Stimulated activated CD4-positive, alpha-beta T cell treated with anti-CD3 and anti-CD28 coated beads, Interleukin-2, amount 100 ng/mL, for 4 hours (primary cell): ENCODE measurements at places on chromosomes 3 and 15.
A peak's percentile ranks its signal among the peaks of the same experiment; 100 is the strongest.

DNA sequence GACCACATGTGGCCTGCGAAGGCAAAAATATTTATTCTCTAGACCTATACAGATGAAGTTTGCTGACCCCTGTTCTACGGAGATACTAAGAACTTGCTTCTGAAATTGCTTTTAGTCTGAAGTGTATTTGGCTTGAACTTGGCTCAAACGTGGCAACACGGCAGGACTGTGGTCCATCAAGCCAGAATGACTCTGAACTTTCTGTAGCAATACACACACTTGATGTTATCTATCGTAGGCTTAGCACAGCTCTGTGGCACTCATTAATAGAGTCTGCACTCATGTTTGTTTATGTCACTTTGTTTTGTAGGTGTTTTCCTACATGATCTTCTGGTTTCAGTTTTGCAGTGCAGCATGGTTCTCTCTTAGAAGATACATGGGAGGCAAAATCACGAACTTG, 298.1 kb downstream of the ADAMTS17 start:
- DNase-seq: no peak

GRCh38 chr15:80328496-80328895, 75.7 kb upstream of the ARNT2 start:
- no peak for DNase-seq

GRCh38 chr3:149605902-149606301, 51.9 kb downstream of the WWTR1 start:
- no peak for DNase-seq

GRCh38 chr15:28977377-28978010, 91.7 kb downstream of the APBA2 start:
- no peak for DNase-seq

GRCh38 chr15:80609512-80609946, 85.6 kb upstream of the ABHD17C start:
- DNase-seq: no peak

DNA sequence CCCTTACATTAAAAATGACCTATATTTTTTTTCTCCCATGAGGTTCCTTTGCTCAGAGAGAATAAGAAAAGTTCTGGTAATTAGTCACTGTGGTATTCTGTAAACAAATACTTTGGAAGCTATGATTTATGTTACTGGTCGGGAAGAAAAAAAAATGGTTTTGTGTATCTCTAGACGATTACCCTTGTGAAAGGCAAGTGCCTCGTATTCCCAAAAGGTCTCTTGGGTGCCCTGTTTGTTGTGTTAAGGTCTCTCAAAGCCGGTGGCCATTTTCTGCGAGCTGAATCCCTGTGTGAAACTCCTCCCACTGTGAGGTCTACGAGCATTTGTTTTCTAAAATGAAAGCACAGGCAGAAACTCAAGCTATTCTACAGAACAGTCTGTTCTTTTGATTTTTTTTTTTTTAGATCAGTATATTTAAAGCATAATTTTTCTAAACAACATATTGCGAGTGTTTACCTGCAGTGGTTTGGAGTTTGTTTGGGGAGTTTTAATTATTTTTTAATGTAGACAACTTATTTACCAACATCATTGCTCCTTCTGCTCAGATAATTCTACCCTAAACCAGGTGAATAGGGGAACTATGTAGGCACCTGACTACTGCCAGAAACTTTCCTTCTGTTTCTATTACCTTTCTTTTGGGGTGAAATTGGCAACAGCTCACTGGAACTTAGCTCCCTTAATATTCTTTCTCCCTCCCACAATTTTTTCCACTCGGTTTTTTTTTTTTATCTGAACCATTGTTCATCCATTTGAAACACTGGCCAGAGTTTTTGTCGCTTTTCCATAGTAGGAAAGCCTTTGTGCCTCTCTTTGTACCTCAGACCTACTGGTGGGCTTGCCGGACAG, 44.0 kb downstream of the ZBTB38 start:
- DNase-seq: no peak

GRCh38 chr15:88077296-88078020, 179.1 kb downstream of the NTRK3 start:
- no peak for DNase-seq

DNA sequence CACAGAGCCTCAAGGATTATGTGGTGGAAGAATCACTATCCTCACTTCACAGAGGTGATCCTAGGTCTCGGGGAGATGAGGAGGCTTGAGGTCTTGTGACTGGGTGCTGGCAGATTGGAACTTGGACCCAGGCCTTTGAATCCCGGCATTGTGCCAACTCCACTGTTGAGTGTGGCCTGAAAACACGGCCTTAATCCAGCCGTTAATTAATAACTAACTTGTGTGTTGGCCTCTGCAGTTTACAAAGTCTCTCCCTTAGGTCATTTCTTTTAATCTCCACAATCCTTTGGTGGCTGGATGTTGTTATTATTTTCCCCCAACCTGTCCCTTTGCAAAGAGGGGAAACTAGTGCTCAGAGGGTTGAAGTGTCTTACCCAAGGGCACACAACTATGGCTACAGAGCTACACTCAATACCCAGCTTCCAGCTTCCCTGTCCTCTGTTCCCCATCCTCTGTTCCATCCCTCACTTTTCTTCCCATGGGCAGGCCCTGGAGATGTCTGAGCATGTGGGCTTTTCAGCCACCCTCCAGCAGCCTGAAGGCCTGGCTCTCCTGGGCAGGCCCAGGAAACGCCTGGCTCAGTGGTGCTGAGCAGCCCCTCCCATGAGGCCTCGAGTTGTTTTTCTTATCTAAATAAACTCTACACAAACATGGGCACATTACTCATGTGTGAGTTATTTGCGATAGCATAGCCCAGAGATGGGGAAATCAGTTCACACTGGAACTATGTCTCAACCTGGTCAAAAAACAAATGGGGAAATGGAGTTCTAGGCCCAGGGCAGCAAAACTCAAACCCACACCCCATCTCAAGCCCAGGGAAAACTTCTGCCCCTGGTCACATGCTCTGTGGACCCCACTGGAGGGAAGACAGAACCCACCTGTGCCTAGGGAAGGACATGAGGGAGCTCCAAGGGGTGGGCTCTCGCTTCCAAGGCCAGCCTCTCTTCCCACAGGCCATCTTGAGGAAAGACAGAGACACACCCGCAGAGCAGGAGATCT, 16.8 kb upstream of the SMAD3 start:
- no peak for DNase-seq

DNA sequence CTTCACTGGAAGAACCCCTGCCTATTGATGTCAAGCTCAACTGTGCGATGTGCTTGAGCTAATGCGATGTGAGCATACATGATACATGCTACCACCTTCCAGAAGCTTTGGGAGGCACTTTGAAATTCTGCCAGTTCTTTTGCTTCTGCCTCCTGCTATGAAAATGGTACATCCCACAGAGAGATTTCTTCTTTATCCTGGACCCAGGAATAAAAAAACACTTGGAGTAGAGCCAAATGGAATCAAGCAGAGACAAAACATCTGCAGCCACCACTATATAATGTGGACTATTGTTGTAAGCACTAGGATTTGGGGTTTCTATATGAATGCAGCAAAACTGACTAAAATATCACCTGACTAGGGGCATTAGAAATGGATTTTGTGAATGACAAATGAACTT, 119.9 kb upstream of the GAP43 start:
- DNase-seq: no peak

DNA sequence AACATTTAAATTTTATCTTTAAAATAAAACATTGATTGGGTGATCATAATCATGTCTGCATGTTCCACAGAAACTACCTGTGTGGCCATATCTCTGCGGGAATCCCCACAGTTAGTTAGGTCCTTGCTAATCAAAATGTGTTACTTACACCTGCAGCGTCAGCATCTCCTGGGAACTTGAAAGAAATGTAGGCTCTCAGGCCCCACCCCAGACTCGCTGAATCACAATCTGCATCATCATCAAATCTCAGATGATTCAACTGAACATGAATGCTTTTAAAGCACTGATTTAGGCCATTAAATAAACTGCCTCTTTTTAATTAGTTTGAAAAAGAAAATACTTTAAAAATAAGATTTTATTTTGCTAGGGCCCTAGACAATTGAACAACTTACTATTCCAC, 577.8 kb downstream of the PYDC2 start:
- DNase-seq: no peak

- peak; percentile 60 for DNase-seq
Observed at GRCh38 chr3:16884748-16885592, at the start of gene PLCL2. Gene PLCL2, plus strand, starts transcription at chr3:16884955. Its CDS starts 85 bp downstream, at chr3:16885040.

DNA sequence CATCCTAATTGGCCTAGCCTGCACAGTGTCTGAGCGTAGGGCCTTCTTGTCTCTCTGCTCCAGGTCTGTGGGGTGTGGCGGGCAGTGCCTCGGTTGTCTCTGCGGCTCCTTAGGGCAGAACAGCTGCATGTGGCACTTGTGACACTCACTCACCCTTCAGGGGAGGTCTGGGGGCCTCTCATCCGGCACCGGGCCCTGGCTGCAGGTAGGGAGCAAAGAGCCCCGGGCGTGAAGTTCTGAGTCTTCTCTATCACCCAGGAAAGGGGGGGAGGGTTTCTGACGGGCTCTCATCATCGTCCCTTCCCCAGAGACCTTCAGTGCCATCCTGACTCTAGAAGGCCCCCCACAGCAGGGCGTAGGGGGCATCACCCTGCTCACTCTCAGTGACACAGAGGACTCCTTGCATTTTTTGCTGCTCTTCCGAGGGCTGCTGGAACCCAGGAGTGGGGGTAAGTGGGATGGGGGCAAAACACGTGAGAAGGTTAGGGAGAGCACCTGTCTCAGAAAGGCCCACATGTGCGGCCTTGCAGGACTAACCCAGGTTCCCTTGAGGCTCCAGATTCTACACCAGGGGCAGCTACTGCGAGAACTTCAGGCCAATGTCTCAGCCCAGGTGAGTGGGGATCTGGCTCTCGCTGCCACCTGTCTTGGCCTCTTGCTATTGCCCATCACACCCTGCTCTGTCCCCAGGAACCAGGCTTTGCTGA, 2.6 kb downstream of the CHRD start:
- DNase-seq: no peak

GRCh38 chr3:188662795-188663194, 508.8 kb downstream of the LPP start:
- no peak for DNase-seq

- DNase-seq: no peak
Observed at GRCh38 chr3:57009367-57009766, 51.1 kb upstream of the SPATA12 start.

DNA sequence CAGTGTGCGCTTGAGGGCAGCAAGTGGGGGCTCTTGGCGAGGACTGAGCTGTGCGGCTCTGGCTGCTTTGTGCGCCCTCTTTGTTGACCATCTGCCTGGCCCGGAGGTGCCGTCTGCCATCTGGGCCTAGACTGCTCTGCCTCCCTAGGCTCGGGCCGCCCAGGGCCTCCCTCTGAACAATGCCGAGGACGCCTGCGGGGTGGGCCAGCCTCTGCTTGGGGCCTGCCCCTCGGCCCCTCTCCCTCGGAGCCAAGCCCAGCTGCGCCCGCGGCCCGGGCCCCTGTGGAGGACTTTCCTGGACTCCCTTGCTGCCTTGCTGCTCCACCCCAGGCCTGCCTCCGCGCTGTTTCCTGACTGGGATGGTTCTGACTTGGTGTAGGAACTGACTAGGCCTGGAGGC, 31.9 kb upstream of the SPSB4 start:
- DNase-seq: no peak

DNA sequence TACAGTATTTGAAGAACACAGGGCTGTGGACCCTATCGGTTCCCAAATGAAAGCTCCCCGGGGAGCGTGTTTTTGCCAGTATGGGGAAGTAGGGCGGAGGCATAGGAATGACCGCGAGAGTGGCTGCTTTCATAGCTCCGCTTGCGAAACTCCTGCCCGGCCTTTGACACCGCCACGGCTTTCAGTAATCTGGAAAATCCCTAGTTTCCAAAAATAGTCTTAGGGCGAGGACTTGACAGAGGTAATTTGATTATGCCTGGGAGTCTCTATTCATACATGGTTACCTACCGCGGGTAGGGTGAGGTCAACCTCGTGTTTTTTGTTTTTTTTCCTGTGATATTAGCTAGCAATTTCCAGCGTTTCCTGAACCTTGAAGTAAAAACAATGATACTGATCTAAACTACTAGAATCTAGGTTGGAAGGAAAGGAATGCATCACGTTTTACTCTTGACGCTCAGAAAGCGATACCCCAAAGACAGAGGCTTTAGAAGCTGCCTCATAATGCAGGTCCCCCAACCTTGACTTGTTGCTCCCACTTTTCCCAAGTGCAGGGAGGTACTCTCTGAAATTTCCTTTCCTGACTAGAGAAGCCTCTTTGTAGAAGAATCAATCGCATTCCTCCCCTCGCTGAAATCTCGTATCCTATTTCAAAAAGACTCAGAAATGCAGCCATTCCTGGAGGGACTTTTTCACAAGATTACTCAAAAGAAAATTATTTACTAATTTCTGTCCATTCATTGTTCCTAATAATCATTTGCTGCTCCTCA, 894 bp upstream of the CCNL1 start:
- DNase-seq: peak; percentile 45

GRCh38 chr3:122974764-122975162, 52.8 kb downstream of the SEMA5B start:
- DNase-seq: no peak

DNA sequence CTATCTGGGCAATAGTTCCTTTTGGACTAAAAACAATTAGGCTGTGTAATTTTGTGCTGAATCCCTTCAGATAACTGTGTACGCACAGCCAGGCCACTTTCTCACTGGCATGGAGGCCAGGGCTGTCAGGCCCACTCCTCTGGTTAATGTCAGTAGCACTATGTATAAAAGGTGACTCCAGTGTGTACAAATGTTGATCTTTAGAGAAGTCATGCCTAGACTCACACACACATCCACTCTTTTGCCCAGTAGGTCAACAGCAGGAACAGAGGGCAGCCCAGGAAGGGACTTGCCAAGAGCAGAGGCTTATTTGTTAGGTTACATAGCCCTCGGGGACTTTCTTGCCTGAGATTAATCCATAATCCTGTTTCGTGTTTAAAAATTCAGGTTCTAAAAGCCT, 416.6 kb upstream of the WNT5A start:
- no peak for DNase-seq

GRCh38 chr3:19945969-19946831, 697 bp upstream of the RAB5A start:
- peak; percentile 2 for DNase-seq
